CD4-positive, alpha-beta T cell treated with Interleukin-21 for 1 hour (primary cell): ENCODE measurements at places on chromosomes 6 and 20.

- no peak for DNase-seq
Measured at GRCh38 chr6:158358450-158359077, 46.3 kb downstream of the TULP4 start.

- DNase-seq = no peak
Measured at GRCh38 chr6:148225871-148226270, 116.8 kb upstream of the SASH1 start.

DNA sequence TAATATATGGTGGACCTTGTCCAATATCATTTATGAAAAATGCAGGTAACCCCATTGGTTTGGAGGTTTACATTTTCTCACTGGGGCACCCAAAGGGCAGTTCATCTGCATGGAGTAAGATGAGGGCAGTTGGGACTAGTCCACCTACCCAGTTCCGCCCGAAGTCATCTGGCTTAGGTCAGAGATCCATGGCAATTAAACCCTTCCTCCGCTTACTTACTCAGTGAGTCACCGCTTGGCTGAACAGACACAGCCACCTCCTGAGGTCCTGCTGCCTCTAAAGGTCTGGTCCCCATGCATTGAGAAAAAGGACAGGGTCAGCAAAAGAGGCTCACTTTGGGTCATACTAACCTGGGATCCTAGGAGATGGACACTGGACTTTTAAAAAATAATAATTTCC, 102.9 kb upstream of the PRL start:
- DNase-seq = no peak

DNA sequence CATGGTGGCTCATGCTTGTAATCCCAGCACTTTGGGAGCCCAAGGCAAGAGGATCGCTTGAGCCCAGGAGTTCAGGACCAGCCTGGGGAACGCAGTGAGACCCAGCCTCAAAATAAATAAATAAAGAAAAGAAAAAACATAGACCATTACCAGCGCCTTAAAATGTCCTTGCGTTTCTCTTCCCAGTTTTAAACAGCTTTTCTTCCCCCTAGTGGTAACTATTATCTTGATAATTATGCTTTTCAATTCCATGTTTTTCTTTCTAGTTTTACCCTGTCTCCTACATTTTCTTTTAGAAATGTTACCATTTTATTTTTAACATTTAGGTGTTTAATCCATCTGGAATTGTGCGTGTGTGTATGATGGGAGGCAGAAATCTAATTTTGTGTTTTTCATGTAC, 24.4 kb downstream of the DNAH8 start:
- no peak for DNase-seq

DNA sequence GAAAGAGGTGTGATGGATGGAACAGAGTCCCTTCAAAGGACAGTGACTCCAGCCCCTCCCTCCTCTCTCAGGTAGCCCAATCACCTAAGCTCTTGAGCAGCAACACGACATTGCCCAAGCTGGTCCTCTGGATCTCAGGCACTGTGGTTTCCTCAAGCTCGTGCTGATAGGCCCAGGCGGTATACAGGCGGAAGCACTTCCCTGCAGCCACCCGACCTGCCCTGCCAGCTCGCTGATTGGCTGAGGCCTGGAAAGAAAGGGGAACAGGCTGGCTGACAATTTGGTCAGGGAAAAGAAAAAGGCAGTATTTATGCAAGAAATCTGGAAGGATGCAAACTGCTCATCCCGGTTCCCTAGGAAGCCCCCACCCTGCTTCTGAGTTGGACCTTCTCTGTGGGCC, 9.6 kb downstream of the C6orf136 start:
- DNase-seq = no peak

GRCh38 chr20:19821606-19822005, 63.5 kb downstream of the RIN2 start:
- DNase-seq = no peak

DNA sequence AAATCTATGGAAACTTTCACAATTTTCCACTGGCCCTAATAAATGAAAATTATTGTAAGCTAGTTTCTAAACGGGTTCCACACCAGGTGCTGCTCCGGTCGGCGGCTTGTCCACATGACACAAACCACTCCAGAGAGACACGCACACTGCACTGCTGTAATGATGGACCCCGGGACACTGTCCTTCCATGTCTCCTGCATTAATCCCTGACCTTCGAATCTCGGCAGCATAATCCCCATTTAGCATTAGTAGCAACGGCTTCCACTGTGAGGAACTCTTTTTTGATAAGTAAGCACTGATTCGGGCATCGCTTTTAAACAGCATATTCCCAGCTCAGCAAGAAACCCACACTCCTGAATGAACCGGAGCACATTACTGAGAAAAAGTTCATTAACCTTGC, 43.5 kb downstream of the INSM1 start:
- no peak for DNase-seq

GRCh38 chr6:32178547-32179440, 589 bp downstream of the RNF5 start:
- DNase-seq = no peak

- no peak for DNase-seq
Measured at GRCh38 chr20:44730441-44730840, 15.2 kb upstream of the KCNK15 start.

DNA sequence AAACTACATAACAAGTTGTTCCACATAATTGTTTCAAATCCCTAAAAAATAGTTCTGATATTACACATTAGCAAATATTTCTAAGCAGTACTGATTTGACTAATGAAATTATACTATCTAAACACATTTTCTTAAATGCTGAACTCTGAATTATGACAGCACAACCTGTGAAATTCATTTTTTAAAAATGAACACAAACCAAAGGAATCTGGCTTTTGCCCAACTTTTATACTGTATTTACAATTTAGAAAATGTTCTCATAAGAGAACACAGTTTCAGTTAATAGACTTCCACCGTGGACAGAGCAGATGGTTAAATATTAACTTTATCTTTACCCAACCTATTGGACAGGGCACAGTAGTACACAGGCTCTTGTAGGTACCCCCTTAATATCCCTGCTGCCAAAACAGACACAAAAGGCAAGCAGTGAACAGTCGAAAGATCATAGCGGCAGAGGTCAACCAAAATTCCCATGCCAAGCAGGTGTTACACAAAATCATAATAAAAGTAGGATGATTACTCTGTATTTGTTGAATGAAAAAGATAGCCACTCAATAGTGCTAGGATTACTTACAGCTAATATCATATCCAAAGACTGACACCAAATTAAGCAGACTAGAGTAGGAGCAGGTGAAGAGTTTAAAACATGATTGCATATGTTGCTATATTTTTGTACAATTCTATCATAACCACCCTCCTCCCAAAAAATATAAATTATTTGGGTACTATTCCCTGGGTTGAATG, 122.5 kb downstream of the RNGTT start:
- DNase-seq = no peak

DNA sequence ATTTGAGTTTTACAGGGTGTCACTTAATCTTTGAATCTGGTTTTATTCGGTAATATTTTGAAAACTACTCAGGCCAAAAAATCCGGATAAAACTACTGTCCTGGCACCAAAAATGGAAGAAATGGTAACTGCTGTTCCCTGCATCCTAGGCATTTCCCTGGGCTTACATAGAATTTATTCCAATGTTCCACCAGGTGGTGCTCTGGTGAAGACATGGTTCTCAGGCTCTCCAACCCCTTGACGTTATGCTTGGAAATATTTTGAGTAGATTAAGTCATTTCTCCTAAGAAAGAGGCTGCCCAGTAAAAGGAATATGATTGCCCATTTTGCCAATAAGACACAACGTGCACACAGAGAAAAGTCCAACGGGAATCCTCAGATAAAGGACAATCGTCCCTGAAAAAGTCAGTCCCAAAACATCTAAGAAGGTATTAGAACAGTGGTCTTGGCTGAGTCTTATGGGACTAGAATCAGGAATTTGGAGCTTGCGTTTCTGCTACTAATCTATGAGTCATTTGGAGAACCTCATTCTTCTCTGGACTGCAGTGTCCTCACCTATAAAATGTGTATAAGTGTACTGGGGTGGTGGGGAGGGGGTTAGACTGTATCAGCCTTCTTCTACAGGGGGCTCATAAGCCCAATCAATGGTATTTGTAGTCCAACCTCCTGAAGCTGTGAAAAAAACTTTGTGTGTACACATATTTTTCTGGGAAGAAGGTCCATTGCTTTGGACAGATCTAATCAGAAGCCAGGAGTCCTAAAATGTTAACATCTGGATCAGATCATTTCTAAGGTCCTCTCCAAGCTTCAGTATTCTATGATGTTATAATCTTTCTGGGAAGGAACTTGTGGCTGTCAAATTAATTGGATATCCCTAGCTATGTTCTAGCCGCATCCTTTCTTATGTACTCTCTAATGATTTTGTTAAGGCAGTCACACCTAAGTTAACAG, 131.0 kb upstream of the BMP2 start:
- no peak for DNase-seq

DNA sequence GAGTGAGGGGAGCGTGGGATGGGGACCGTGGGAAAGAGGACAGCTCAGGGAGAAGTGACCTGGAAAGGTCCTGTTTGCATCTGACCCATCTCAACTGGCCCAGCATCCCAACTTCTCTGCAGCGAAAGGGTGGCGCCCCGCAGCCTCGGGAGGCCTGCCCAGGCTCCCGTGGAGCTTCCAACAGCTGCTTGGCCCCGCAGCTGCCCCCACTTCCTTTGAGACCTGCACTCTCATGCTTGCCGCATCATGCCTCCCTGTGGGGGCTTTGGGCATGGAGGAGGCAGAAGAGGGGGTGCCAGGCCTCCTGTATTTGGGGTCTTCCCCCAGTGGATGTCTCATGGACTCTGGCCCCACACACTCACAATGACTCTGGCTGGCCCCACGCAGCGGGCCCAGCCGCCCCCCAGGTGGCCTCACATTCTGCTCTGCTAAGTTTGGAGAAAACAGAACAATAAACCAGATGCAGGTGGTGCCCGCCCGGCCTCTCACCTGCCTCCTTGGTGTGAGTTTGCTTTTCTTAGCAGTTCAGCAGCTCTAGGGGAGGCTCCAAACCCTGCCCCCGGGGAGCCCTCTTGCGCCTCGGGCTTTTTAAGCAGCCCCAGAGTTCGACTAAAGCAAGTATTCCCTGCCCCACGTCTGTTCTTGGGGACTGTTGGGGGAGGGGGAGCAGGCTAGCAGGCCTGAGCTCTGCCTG, 40.7 kb downstream of the CPXM1 start:
- DNase-seq = no peak

DNA sequence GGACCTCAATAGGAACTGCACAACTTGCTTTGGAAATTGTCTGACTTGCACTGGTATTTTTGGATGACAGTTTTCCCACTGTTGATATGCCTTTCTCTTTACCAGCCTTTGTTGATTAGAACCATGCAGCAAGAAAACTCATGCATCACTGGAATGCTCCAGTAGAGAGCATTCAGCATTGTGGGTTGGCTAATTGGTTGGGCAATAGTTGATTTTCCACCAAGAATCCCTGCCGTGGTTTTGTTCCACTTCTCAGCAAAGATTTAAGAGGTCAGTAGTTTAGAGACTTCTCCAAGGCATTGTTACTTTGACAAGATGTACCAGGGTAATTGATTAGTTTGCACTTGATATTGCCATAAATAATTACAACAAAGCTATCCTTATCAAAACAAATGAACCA, 260.0 kb downstream of the DHX35 start:
- no peak for DNase-seq

GRCh38 chr6:120202878-120203277, 853.3 kb upstream of the MAN1A1 start:
- no peak for DNase-seq

DNA sequence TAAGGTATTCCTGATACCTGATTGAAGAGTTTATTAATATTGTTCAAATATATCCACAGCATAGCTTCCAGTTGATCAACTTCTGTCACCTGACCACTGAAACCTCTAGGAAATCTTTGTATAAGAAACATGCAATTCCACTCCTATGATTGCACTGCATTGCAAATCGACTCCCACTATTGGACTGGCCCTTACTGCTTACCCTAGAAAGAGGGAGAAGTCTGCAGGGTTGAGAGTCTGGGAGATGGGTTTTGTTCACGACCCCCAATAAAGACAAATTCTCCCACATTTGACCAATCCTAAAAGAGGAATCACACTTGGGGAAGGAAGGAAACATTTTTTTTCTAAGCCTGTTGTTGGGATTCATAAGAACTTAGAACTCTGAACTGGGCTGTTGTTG, 43.7 kb downstream of the TNFRSF21 start:
- DNase-seq = no peak

- DNase-seq = no peak
Measured at GRCh38 chr6:159899994-159900745, 9.4 kb downstream of the MAS1 start.

GRCh38 chr6:54993948-54994347, 147.4 kb downstream of the FAM83B start:
- no peak for DNase-seq

GRCh38 chr6:17339308-17339670, 54.1 kb upstream of the CAP2 start:
- no peak for DNase-seq

DNA sequence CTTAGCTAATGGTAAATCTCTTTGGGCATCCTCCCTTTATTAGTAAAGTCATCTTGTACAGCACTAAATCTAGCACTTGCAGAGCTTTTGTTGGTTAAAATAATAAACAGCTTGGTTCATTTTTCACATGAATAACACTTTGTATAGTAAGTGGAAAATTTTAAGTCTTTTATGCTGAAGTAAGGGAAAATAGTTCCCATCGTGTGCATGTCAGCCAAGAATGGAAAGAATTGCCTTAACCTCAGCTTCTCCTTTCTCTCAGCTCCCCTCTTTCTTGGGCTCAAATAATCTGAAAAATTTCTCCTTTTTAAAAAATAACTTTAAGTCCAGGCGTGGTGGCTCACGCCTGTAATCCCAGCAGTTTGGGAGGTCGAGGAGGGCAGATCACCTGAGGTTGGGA, 16.6 kb downstream of the SNRPC start:
- no peak for DNase-seq

GRCh38 chr6:128271011-128271410, 249.4 kb downstream of the PTPRK start:
- DNase-seq = no peak
